ENCODE measurements at places on chromosomes 7 and 10. TPM values are rescaled to one million over a fixed set of nuclear protein-coding genes. Genes with fewer than 3 reads are reported as not detected.

GRCh38 chr10:6009150-6009549 is 31.8 kb upstream of the IL15RA start:
- no peak for DNase-seq

Gene SLC13A1
- total RNA-seq, result not detected

- DNase-seq, result no peak
Observed at GRCh38 chr7:47663213-47663612, 81.3 kb upstream of the TNS3 start.

GRCh38 chr10:36717118-36717517 is 408.3 kb upstream of the ANKRD30A start:
- no peak for DNase-seq

DNA sequence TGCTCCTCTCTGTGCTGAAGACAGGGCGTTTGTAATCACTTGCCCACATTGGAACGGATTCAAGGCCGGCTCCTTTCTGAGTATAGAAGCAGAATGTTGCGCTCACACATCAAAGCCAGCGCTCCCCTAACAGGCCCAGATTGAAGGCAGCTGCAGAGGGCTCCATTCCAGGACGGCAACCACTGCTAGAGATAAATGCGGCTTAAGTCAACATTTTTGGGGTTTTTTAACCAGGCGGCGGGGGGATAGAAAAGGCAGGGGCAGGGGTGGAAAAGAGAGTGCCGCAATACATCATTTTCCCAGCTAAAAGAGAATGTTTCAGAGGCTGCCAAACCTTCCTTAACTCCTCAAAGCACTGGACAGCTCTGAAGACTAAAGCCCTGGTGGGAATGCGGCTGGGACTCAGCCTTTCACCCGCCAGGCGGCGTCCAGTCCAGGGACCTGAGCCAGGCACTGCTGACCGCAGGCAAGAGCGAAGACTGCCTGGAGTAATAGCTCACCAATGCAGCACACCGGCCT is 189.6 kb downstream of the TNS3 start:
- DNase-seq, result no peak

- DNase-seq, result no peak
Observed at GRCh38 chr10:17454161-17455014, at the start of gene ST8SIA6. TSS of gene ST8SIA6 (minus strand) at chr10:17454595. CDS start at chr10:17454255, 340 bp downstream.

GRCh38 chr7:122988333-122988732 is 7.2 kb downstream of the TAS2R16 start:
- no peak for DNase-seq

Gene ABCB1
- 12.4 TPM for total RNA-seq

DNA sequence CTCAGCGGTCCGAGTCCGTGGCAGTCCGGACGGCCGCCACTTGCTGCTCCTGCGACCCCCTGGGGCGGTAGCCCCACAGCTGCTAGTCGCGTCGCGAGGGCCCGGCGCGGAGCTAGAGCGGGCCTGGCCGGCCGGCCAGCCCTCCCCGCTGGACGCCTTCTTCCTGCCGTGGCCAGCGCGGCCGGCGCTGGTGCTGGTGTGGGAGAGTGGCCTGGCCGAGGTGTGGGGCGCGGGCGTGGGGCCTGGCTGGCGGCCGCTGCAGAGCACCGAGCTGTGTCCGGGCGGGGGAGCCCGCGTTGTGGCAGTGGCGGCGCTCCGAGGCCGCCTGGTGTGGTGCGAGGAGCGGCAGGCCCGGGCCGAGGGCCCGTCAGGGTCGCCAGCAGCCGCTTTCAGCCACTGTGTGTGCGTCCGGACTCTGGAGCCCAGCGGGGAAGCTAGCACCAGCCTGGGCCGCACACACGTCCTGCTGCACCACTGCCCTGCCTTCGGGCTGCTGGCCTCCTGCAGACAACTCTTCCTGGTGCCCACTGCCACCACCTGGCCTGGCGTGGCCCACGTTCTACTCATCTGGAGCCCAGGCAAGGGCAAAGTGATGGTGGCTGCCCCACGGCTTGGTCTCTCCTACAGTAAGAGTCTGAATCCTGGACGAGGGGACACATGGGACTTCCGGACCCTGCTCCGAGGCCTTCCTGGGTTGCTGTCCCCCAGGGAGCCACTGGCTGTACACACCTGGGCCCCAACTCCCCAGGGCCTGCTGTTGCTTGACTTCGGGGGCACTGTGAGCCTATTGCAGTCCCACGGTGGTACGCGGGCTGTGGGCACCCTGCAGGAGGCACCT is 631 bp downstream of the HPS6 start:
- no peak for DNase-seq

- no peak for DNase-seq
Observed at GRCh38 chr7:12124028-12124427, 87.1 kb upstream of the TMEM106B start.

DNA sequence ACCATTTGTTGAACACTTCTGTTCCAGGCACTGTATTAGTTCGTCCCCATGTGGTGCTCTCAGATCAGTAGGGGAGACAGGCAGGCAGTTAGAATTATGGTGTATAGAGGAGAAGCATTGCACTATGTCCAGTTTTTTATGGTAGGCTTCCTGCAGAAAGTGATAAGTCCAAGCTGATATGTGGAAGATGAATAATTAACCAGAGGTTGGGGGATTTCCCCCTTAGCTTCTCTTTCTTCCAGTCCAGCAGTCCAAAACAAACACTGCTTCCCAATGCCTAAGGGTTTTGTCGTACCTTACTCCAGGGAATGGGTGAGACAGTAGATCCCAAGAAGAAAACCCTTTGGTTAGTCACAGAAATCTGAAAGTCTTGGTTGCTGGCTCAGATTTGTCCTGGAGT is 19.2 kb downstream of the HIF1AN start:
- DNase-seq, result no peak
